Hippocampal formation (tissue), 2 donors: ENCODE measurements at places on chromosomes 7 and 10.

DNA sequence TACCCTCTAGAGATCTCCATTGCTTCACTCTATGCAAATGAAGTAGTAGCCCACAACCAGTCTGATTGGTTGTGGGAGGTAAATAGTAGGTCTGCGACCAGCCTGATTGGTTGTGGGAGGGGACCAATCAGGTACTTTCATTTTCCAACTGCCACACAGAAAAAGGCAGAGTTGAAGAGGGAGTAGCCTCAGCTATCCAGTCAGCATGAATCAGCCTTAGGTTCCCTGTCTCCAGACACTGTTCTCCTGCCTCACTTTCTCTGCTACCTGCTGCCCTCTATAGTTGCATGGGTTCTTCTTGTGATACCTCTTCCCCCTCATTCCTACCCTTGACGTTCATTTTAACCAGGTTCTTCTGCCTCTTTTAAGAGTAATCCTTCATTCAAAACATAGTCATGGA is 114.5 kb upstream of the LYZL1 start:
- no peak for DNase-seq

- DNase-seq: no peak
These were observed 9.3 kb downstream of the EVX1 start for GRCh38 chr7:27251652-27252590.

- no peak for DNase-seq
These were observed 15.1 kb upstream of the GET4 start for GRCh38 chr7:861222-861621.

DNA sequence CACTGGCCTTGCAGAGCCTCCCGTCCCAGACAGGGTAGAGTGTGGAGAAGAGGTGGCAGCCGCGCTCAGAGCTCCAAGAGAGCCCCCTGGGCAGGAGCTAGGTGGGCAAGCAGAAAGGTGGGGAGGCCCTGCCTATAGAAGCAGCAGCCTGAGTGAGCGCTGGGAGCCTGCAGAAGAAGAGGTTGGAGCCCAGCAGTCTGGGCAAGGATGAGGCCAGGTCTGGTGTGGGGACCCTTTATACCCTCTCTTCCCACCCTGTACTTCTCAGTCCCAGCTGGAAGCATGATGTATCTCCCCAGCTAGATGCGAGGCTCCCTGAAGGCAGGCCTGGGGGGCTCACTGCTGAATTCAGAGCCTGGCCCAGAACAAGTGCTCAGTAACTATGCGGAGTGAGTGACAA is 44.5 kb upstream of the ZMIZ1 start:
- no peak for DNase-seq

DNA sequence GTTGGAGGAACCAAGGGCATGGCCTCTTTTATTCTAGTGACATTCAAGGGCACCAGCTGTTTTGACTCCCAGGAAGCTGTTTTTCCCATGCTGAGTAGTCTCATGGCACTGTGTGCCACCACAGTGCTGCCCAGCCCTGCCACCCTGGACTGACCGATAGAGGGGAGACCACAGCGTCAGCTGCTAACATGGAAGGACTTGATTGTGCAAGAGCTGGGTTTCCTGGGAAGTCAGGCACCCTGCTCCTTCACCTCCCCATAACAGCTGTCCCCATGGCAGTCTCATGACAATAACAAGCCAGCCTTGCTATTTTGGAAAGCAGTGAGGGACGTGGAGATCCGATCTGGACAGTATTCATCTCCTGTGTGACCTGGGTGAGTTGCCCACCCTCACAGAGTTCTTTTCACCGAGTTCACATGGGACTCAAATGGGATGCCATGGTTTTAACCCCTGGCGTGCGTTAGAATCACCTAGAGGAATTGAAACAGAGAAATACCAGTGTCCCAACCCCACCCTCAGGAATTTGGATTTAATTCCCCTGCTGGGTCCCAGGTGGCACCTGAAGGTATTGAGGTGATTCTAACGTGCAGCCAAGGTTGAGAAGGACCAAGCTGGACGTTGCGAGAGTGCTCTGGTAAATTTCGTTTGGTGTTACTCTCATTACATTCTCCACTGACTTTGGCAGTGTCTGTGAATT is 174.8 kb downstream of the CELF2 start:
- no peak for DNase-seq

DNA sequence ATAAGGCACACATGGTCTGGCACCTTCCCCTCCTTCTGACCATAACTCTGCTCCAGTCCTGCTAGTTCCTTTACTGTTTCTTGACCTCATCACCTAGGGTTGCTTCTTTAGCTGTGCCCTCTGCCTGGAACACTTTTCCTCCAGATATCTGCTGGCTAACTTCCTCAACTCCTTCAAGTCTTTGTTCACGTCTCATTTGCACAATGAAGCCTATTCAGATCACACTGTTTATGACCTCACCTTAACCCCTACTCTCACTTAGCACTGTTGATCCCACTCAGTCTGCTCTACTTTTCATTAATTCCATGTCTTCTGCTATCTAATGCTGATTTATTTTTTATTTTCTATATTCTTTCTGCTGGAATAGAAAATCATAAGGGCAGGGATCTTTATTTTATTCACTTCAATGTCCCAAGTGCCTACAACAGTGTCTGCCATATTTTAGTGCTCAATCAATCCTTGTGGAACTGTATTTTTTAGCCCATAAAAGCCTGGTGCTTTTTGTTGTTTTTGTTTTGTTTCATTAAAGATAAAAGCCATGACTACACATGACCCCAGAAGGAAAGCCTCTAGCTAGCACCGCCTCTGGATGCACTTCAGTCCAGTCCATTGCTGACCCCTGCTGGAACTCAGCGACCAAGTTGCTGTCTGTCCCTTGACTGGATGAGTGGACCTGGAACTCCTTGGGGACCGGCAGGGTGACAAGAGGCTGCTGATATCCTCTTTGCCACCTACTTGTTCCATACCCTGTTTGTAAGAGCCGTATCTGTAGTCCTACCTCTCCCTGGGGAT is 12.3 kb downstream of the KLF14 start:
- peak; percentile 59 for DNase-seq

DNA sequence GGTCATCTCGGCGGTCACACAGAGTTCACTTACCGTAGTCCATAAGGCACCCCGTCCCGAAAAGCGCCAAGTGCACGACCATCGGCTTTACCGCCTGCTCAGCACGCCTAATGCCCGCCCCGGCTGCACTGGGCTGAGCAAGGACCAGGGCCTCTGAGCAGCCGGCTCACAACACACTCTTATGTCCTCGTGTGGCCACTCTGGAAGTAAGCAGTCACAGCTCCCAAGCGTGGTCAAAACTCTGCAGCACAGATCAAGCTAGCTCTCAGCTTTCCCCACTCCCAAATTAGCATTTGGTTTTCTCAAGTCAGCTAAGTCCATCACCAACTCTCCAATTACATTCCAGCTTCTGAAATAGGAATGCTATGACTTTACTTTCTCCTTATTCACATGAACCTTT is 57.7 kb downstream of the MAD1L1 start:
- DNase-seq: no peak

- DNase-seq: no peak
These were observed 22.3 kb downstream of the GRID1 start for GRCh38 chr10:86344281-86344680.

DNA sequence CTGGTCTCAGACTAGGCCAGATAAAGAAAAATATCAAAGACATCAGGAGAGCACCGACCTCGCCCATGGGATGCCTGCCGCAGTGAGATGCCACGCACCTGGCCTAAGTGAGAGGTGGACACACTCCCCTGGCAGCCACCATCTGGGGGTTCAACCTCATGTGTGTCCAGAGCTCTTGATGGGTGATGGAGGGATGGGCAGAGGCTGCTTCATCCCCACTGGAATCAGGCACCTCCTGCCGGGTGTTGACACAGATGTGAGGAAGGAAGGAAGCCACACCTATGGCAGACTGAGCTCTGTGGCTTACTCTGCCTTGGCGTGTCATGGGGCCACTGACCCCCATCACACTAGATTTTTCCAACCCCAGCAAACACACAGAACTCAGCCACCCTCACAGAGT is 11.4 kb downstream of the ZNF488 start:
- DNase-seq: no peak
